Sigmoid colon (tissue), 7 donors: ENCODE measurements at places on chromosomes 6 and 20. TPM values are rescaled to one million over a fixed set of nuclear protein-coding genes. Genes with fewer than 3 reads are reported as not detected.

TSPO2 gene
- not detected for total RNA-seq

EPHA7 gene
- total RNA-seq = 122 TPM

KDM1B gene
- 10.2 TPM for total RNA-seq

DNA sequence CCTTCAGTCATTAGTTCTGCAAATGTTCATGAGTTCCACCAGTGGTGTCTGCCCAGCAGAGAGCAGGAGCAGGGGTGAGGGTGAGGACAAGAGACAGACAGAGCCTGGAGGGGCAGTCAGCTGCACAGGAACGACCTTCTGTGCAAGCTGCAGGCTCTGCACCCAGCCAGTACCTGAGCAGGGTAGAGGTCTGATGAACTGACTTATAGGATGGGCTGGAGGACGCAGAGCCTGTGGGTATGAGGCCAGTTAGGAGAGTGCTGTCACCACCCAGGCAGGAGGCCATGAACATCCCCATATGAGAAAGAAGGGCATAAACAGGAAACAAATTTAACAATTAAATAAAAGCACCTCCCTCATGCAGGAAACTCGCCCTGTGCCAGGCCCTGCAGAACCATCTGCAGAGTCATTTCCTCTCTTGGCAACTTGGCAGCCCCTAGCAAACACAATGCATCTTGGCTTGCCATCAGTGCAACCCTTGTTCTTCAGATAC, 17.9 kb downstream of the C6orf15 start:
- no peak for DNase-seq

DNA sequence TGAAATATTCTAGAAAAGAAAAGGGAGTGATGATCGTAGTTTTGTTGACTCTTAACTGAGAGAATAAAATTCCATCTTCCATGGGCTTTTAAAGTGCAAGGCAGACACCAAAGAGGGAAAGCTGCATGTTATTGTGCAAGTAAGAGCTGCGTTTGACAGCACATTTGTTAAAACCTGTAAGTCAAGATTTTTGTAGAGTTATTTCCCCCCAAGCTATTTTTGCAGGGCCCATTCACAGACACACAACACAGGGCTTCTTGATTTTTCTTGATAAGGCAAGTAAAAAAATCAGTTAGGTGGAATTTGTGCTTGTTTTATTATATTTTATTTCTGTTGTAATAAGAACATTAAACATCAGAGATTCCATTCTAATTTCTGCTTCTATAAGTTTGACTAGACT, 13.8 kb downstream of the CFAP206 start:
- DNase-seq = no peak

- DNase-seq = no peak
Observed at GRCh38 chr6:150846641-150847040, 18.9 kb upstream of the MTHFD1L start.
